ENCODE measurements at places on chromosomes 5 and 9. TPM values are rescaled to one million over a fixed set of nuclear protein-coding genes. Genes with fewer than 3 reads are reported as not detected.

DNA sequence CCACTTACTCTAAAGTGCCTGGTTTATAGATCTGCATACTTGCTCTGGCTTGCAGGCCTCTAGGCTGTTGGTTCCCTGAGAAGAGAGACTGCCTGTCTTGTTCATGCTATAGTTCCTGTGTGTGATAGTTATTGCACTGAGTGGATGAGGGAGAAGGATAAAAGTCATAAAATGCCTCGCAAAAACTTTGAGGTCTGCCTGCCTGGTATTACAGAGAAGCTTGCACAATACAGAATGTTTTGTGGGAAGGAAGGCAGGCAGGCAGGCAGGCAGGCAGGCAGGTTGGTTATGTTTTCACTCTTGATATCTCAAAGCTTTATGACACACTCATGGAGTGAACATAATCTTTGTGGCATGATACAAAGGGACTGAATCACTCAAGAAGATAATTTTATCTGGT, 287.1 kb downstream of the SLIT3 start:
- no peak for DNase-seq

DNA sequence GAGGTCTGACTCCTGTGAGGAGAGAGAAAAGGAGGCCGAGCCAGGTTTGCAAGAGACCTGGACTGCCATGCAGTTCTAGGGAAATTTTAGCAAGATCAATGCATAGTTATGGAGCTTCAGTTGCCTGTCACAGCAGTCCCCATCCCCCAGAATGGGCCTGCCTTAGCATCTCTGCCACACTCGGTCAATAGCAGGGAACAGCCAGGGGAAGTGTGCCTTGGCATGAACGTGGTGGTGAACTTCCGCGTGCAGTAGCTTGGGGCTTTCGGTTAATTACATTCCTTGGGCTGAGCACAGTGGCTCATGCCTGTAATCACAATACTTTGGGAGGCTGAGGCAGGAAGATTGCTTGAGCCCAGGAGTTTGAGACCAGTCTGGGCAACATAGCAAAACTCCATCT, 157.8 kb downstream of the TLE1 start:
- no peak for DNase-seq

DNA sequence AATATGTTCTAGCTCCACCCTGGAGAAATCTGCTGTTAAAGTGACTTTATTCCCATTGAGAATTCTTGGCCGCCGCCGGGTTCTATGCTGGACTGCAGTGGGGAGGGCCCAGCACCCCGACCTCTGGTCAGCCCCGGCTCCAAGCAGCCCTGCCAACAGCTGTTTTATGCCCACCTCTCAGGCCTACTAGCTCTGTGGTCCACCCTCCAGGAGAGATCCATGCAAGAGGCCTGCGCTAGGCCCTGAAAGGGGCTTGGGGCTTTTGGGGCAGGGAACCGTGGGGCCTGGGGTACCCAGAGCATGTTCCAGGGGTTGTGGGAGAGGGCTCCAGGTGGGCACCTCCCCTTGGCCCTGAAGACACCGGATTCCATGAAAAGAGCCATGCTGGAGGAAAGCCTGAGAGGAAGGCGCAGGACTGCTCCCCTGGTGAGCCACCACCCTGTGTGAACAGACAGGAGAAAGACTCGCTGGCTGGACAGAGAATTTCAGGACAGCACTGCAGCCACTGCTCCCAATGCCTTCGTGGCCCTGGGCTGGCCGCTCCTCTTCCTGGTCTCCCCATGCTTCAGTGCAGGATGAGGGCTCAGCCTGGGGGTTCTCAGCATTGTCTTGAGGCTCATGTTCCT, 44.6 kb upstream of the RUFY1 start:
- DNase-seq: no peak

DNA sequence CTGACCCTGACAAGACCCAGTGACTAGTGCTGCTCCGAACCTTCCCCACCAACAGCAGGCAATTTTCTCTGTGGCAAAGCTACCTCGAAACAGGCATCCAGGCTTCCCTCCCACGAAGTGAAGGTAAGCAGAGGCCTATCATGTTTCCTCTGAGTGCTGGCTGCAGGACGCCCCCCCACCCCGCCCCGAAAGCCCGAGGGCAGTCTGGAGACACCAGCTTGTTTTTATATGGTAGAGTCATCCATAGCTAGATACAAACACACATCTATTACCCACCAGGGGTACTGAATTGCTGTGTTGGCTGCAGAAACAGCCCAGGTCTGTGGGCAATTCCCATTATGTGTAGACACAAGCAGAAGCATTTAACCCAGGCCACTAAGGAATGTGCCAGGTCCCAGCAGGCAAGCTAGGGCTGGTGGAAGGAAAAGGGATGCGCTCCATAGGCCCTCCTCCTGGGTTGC, 40.4 kb downstream of the LIX1 start:
- DNase-seq: no peak

DNA sequence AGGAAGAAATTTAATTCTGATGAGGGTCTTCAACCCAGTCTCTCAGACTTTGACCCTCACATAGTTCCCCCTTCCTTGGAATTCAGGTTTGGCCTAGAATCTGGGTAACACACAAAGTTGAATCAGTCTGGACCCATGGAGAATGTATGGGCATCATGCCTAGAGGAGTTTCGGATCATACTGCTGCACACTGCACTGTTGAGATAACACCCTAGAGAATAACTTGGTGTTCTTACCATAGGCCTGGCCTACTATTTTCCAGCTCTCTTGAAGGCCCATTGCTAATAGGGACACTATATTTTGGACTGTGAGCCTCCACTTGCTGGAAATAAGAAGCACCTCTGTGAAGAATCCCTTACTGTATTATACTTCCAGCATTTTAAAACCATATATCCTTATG, 413.5 kb downstream of the PLK2 start:
- DNase-seq: no peak

- DNase-seq: no peak
These were observed 207.6 kb upstream of the S1PR3 start for GRCh38 chr9:88783711-88784083.

GRCh38 chr5:142053426-142054151, 40.8 kb upstream of the GNPDA1 start:
- no peak for DNase-seq

- no peak for DNase-seq
These were observed 2.9 kb downstream of the SNX18 start for GRCh38 chr5:54520438-54520846.

DNA sequence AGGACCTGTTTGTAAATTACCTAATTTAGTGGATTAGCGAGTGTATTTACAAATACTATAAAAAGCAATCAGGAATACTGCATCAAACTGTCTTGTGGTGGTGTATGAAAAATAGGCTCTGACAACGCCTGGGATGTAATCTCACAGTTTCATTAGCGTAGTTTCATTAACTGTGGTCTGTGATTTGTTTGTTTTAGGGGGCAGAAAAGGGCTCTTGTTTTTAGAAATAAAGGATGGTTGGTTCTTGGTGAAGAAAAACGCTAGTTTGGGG, 1.4 kb downstream of the SLC44A1 start:
- DNase-seq: no peak

- DNase-seq: no peak
These were observed 26.4 kb downstream of the ERCC8 start for GRCh38 chr5:60918466-60918865.

DNA sequence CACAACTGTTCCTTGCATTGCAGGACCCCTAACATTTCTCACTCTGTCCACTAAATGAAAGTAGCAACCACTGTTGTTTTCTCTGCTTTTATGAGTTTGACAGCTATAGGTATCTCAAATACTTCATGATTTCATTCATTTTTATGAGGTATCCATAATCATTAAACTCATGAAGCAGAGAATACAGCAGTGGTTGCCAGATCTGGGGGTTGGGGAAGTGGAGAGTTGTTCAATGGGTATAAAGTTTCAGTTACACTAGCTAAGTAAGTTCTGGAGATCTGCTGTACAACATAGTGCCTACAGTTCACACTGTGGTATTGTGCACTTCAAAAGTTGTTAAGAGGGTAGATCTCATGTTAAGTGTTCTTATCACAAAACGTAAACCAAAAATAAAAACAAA, 23.4 kb upstream of the CAMK4 start:
- DNase-seq: no peak

- DNase-seq: no peak
These were observed 8.8 kb downstream of the SPIN1 start for GRCh38 chr9:88396836-88397577.

DNA sequence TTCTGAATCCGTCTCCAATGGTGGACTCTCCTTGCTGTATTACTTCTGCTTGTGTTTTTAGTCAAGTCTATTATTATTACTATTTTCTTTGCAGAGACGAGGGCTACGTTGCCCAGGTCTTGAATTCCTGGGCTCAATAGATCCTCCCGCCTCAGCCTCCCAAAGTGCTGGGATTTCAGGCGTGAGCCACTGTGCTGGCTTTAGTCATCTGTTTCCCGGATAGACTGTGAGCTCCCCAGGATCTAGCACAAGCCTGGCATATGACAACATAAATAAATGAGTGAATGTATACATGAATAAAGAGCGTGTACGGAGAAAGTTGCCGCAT, 439 bp upstream of the DDX46 start:
- DNase-seq: no peak

DNA sequence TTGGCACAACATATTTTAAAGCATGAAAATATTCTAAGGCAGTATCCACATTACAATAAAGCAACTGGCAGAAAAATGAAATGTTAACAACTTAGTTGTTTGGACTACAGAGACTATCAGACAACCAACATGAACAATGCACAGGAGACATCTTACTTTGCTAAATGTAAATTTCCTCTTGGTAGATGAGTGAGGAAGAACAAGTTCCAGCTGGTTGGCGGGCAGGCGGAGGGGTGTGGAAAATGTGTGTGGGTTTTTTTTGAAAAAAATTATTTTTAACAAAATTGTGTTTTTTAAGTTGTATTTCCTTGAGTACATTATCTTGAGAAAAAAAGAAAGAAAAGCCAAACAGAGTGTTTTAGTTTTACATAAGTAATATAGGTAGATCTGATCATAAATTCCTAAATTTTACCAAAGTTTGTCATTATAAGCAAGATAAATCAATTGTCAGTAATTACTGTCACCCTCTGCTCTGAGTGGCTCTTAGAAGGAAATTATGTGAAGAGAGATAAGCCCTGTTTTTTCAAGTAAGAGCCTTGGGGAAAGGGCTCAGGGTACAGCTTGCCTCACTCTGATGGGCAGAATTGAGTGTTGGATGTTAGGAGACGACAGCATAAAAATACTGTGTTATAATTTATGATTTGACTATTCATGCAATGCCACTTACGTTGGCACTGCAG, 42.5 kb downstream of the TMEM167A start:
- no peak for DNase-seq

GRCh38 chr9:80114241-80114640, 542.5 kb downstream of the TLE4 start:
- DNase-seq: no peak

GRCh38 chr5:38783011-38783561, 62.7 kb upstream of the OSMR start:
- peak; percentile 78 for DNase-seq

GRCh38 chr9:137630126-137630525, 11.3 kb downstream of the EHMT1 start:
- DNase-seq: no peak

DNA sequence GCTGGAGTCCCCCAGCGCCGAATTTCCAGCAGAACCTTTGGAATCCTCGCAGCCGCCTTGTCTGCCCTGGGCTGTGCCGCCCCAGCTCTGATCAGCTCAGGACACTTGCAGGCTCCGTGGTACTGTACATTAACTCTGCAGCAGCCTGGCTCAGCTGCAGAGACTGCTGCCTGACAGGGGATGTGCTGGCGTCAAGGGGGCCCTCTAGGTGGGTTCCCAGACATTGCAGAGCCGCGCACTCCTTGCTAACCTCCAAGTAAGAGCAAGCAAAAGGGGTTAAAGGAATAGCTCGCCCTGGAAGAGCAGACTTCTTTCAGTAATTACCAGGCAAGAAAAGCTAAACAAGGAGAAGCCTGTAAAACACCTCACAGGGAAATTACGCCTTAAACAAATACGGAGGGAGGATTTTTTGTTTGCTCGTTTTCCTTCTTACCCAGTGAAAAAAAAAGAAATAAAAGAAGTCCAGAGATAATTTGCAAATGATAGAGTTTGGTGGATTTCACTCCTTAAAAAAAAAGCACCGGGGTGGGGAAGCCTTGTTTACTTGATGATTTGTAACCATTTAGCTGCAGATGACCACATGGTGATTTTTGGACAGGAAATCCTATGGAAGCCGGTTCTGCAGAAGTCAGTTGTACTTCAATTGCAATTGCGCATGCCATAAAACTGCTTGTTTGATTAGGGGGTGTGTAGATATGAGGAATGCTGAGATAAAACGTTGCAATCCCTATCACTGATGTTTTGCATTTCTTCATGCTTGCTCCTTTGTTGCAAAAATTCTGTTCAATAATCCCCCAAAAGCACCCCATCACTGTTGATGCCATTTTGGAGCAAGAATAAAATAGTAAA, 305.8 kb downstream of the PDE4D start:
- no peak for DNase-seq

GRCh38 chr5:140351609-140352334, 5.4 kb upstream of the HBEGF start:
- DNase-seq: no peak

GRCh38 chr5:151614565-151614964, 23.4 kb upstream of the FAT2 start:
- no peak for DNase-seq

DNA sequence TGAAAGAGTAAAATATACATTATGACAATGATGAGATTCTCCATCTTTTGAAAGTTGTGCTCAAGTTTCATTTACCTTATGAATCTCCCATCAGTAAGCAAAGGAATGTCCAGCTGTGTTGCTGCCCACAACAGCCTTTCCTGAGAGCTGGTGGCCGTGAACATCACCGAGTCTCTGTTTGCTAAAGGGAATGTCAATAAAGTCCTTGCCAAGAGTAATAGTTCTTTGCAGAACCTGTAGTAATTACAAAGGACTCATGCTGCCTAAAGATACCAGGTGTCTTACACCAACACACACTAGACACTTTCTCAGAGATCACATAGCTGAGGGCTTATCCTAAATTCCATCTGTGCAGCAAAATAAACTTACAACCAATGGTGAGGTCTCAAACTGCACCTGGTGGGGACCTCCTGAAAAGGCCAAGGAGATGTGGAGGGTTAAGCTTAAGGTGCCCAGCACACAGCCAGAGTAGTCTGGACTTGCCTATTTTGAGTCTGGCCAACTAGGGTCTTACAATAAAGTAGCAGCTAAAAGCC, 111.1 kb upstream of the DAPK1 start:
- DNase-seq: no peak

Gene COMMD10
- 61.3 TPM for polyA plus RNA-seq

Gene TRMO
- 21.9 TPM for polyA plus RNA-seq

Gene HSD17B3
- 0.67 TPM for polyA plus RNA-seq

Gene DDX31
- polyA plus RNA-seq: 20.3 TPM

Gene TAS2R1
- polyA plus RNA-seq: not detected

Gene KIF4B
- 0.18 TPM for polyA plus RNA-seq

Gene ARSI
- 2.5 TPM for polyA plus RNA-seq

Gene SLC25A2
- not detected for polyA plus RNA-seq

Gene SGCD
- 6.0 TPM for polyA plus RNA-seq

Gene RBM22
- 84.9 TPM for polyA plus RNA-seq

Gene FAM221B
- polyA plus RNA-seq: not detected

Gene CREB3
- 38.7 TPM for polyA plus RNA-seq

Gene CDC25C
- polyA plus RNA-seq: 8.2 TPM

Gene MARCOL
- 0.08 TPM for polyA plus RNA-seq

Gene ACOT12
- 1.4 TPM for polyA plus RNA-seq

Gene FOXD4
- 0.11 TPM for polyA plus RNA-seq

Gene GFI1B
- 0.71 TPM for polyA plus RNA-seq
